BJ (cell line): ENCODE measurements at places on chromosomes 3 and 15.
A peak's percentile ranks its signal among the peaks of the same experiment; 100 is the strongest.

- DNase-seq, result no peak
These were observed 49.8 kb downstream of the SPATA12 start for GRCh38 chr3:57110214-57110613.

GRCh38 chr3:89059211-89059925 is 48.1 kb upstream of the EPHA3 start:
- DNase-seq, result peak; percentile 72

- no peak for DNase-seq
These were observed 82.9 kb downstream of the ST6GAL1 start for GRCh38 chr3:187013159-187013716.

DNA sequence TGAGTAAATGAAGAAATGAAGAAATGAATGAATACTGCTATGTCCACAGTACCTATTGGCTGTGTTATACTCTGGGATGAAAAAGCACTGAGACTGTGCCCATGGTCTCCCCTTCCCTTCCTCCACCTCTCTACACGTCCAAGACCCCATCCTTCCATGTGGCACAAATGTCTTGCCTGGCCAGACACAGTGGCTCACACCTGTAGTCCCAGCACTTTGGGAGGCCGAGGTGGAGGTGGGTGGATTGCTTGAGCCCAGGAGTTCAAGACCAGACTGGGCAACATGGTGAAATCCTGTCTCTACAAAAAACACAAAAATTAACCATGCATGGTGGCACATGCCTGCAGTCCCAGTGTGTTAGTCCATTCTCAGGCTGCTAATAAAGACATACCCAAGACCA is 200.1 kb downstream of the FAM43A start:
- DNase-seq, result no peak

- no peak for DNase-seq
These were observed 511.3 kb downstream of the FGF12 start for GRCh38 chr3:192216067-192216466.

GRCh38 chr3:108100906-108101660 is 10.3 kb upstream of the CD47 start:
- DNase-seq, result no peak

DNA sequence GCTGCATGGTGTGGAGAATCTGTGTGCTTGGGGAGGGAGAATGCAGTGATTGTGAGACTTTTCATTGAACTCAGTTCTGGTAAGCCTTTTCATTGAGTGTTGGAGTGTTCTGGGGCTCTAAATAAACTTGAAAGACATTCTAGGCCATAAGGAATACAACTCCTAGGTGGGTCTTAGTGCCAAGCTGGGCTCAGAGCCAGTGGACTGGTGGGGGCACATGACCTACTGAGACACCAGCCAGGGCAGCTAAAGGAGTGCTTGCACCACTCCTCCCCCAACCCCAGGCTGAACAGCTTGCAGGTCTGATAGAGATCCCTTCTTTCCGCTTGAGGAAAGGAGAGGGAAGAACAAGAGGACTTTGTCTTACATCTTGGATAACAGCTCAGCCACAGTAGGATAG is 21.7 kb upstream of the KPNA4 start:
- no peak for DNase-seq

GRCh38 chr3:16426029-16426400 is 87.5 kb downstream of the RFTN1 start:
- DNase-seq, result no peak

DNA sequence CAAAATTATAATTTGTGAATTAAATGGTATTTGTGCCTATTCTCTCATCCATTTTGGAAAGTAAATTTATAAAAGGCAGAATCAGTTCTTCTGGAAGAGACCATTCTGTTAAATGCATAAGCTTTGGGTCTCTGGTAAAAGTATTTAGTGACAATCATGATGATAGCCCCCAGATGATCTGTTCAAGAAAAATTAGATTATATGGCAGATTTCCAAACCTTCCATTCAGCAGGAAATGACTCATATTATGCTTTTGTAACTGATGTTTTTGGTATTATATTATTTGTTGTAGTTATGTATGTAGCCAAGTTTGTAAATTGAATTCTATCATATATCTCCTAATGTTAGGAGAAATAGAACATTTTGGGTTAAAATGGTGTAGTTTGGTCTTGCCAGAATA is 340.8 kb upstream of the DPH6 start:
- no peak for DNase-seq

- DNase-seq, result no peak
These were observed 156.8 kb upstream of the CDIN1 start for GRCh38 chr15:36422631-36423030.

DNA sequence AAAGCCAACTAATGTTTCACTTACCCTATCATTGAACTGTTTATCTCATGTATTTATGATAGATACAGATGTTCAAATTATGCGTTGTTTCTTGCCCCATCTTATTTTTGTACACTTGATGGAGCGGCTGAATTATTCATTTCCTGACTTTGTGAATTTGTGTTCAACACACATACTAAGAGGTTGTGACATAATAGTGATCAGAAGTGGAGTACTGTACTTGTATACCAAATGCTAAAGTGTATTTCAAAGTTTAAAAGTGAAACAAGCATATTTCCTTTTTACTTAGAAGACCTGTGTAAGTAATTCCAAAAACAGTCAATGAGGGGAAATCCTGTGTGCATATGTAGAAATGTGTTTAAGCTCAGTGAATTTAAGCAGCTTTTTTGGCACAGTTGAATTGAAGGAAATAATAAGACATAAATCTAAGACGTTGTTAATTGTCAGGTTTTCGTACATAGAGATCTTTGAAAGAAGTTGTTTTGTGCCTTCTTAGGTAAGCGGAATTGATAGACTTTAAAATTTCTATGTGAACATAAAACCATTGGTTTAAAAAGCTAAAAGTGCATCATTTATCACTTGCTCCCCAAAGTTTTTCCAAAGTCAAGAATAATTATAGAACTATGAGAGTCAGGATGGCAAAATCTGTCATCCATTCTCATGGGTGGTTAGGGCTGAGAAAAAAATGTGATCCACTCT is 1.9 kb downstream of the NFKBIZ start:
- no peak for DNase-seq

GRCh38 chr3:75220932-75221331 is 443.2 kb upstream of the FRG2C start:
- no peak for DNase-seq

DNA sequence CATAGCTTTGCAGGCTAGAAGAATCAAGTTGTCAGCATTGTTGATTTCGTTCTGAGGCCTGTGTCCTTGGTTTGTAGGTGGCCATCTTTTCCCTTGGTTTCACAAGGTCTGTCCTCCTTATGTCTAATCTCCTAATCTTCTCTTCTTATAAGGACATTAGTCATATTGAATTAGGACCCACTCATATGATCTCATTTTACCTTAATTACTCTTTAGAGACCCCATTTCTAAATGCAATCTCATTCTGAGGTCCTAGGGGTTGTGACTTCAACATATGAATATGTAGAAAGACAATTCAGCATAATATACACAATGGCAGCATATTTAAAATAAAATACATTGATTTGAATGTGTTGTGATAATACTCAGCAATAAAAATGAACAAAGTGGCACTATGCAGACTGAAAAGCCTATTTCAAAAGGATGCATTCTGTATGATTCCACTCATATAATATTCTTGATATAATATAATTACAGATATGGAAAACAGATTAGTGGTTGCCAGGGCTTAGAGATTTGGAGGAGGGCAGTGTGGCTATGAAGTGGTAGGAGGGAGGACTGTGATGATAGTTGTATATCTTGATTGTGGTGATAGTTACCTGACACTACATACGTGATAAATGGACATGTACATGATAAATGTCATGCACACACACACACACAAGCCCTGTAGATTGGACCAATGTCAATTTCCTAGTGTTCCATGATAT is 431.0 kb downstream of the EPHA6 start:
- DNase-seq, result no peak

- no peak for DNase-seq
These were observed 38.2 kb upstream of the FAM174B start for GRCh38 chr15:92693691-92694331.

GRCh38 chr15:100930306-100930848 is 11.2 kb downstream of the LRRK1 start:
- DNase-seq, result no peak

GRCh38 chr3:54223063-54223462 is 100.7 kb downstream of the CACNA2D3 start:
- DNase-seq, result no peak

DNA sequence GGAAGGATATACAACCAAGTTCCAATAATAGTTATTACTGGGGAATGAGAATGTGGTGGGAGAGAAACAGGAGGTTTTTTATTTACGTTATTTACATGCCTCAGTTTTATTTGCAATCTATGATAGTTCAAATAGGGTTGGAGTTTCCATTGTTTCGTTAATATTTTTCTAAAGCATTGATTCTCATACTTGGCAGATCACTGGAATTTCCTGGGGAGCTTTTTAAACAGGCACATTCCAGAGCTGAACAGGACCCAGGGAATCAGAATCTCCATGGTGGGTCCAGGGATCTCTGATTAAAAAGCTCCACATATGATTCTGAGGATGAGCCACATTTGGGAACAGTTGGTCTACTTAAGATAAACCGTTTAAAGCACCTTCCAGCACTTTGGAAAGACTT is 123.9 kb downstream of the IL20RB start:
- DNase-seq, result no peak

- DNase-seq, result no peak
These were observed 42.1 kb downstream of the VGLL4 start for GRCh38 chr3:11601446-11602238.
